Stimulated activated CD8-positive, alpha-beta memory T cell treated with anti-CD3 and anti-CD28 coated beads, Interleukin-2, amount 100 ng/mL, for 48 hours (primary cell): ENCODE measurements at places on chromosomes 4 and X.

GRCh38 chr4:37680089-37680488 is 6.1 kb downstream of the RELL1 start:
- DNase-seq = no peak

- DNase-seq = no peak
Measured at GRCh38 chrX:153626025-153626633, 20.9 kb upstream of the DUSP9 start.

GRCh38 chrX:115337491-115338144 is 48.1 kb downstream of the LUZP4 start:
- DNase-seq = no peak

DNA sequence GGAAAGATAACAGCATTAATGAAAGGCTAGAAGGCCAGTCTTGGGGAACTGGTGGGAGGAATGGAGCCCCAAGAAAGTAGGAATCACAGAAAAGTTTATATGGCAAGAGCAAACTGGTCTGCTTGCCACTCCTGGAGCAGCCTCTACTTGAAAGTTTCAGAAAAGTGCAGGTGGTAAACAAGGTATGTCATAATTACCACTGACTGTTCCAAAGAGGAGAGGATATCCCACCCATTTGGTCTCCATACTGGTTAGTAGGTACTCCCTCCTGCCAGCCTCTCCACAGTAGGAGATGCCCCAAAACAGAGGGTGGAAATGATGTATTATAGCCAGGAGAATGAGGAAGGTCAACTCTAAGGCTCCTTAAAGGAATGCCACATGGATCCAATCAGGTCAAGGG is 145.1 kb downstream of the INPP4B start:
- no peak for DNase-seq

GRCh38 chr4:40550948-40551462 is 78.7 kb downstream of the RBM47 start:
- no peak for DNase-seq

DNA sequence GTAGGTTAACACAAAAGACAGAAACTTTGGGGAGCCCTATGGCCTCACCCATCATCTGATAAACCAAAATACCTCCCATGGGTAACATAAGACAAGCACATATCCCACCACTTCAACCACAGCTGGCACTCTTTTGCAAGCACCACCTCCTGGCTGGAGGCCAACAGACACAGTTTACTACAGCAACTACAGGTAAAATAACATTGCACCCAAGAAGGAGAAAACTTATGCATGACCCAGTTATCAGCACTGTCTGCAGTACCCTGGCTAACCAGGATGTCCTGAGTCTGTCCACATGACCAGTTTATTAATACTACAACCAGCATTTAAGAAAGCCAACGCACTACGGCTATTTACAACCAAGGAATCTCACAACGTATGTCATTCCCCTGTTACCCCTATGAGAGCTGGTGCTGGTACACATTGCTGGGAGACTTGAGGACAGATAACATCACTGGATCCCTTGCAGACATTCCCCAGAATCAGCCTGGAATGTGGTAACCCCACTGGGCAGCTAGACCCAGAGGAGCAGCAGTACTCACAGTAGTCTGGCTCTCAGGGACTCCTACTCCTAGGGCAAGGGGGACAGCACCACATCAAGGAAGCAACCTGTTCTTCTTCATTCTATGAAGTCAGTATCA is 32.0 kb downstream of the ELF2 start:
- DNase-seq = no peak

DNA sequence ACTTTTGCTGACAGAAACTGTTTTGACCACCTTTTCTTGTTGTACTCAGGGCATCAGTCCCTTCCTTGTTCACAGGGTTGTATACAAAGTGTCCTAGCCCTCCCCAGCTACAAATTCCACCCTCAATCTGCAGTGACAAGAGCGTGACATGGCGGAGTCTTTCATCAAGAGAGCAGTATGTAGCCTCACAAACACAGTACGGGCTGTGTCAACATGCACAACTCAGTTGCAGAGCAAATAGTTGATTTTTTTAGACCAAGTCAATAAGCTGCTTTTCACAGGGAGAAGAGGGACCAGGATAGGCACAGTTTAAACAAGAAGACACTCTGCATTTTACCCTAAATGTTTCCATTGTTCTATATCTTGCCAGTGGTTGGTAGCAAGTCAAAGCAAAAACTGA is 8.6 kb upstream of the HS6ST2 start:
- no peak for DNase-seq

DNA sequence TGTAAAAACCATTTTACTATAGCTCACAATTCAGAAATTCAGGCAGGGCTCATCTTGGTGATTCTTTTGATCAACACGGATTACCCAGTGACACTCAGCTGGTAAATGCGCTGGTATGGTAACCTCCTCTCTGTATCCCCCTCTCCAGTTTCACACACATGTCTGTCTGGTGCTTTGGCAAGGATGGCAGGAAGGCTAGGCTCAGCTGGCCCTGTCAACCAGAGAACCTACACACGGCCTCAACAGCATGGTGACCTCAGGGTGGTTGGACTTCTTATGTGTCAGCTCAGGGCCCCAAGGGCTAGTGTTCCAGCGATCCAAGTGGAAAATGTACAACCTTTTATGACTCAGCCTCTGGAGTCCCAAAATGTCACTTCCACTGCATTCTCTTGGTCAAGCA is 55.7 kb upstream of the EOLA2 start:
- no peak for DNase-seq

- no peak for DNase-seq
Measured at GRCh38 chr4:14917298-14917633, 85.0 kb upstream of the CPEB2 start.

DNA sequence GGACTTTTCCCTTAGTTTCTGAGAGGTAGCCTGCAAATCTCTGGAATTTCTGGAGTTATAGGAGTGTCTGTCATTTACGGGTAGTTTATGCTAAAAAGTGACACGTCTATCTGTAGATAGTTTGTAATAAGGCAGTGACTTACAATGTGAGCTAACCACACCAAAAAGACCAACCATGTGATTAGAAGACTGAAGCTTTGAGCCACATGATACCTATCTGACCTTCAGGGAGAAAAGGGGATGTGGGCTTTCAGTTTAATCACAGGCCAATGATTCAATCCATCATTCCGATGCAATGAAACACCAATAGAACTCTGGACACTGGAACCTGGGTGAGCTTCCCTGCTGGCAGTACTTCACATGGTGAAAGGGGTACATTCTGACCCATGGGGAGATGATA is 254.6 kb upstream of the GK2 start:
- DNase-seq = no peak
